Dermis blood vessel endothelial cell (primary cell): ENCODE measurements at places on chromosomes 6 and 20. TPM values are rescaled to one million over a fixed set of nuclear protein-coding genes. Genes with fewer than 3 reads are reported as not detected.

- DNase-seq: no peak
These were observed 46.7 kb downstream of the RALY start for GRCh38 chr20:34040300-34040995.

- peak; percentile 80 for DNase-seq
These were observed 33.9 kb downstream of the SLC17A4 start for GRCh38 chr6:25788305-25788922.

- DNase-seq: no peak
These were observed 68.0 kb downstream of the OLIG3 start for GRCh38 chr6:137426007-137426689.

GRCh38 chr20:2261046-2261485 lies 34.7 kb upstream of the TGM3 start:
- DNase-seq: no peak

- peak; percentile 54 for DNase-seq
These were observed 76.8 kb downstream of the UNC5CL start for GRCh38 chr6:40962241-40962640.

- DNase-seq: peak; percentile 75
These were observed 128.6 kb upstream of the FAM83B start for GRCh38 chr6:54717849-54718455.

DNA sequence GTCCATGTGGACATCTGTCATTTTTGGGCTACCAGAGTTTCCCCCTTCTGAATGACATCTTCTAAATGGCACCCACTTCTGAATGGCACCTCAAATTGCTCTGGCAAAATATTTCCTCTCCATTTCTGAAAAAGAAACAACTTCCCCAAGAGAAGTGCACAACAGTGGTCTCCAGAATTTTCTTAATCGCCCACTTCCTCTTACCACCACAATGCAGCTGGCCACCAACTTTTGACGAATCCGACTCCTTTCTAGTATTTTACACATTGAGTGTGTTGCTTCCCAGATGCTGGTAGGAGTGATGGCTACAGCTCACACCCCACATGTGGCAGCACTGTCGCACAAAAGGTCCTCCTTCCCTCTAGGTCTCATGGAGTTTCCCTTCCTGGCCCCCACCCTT lies 216.1 kb downstream of the FOXA2 start:
- DNase-seq: no peak

- DNase-seq: no peak
These were observed 25.2 kb downstream of the UCKL1 start for GRCh38 chr20:63930971-63931553.

DNA sequence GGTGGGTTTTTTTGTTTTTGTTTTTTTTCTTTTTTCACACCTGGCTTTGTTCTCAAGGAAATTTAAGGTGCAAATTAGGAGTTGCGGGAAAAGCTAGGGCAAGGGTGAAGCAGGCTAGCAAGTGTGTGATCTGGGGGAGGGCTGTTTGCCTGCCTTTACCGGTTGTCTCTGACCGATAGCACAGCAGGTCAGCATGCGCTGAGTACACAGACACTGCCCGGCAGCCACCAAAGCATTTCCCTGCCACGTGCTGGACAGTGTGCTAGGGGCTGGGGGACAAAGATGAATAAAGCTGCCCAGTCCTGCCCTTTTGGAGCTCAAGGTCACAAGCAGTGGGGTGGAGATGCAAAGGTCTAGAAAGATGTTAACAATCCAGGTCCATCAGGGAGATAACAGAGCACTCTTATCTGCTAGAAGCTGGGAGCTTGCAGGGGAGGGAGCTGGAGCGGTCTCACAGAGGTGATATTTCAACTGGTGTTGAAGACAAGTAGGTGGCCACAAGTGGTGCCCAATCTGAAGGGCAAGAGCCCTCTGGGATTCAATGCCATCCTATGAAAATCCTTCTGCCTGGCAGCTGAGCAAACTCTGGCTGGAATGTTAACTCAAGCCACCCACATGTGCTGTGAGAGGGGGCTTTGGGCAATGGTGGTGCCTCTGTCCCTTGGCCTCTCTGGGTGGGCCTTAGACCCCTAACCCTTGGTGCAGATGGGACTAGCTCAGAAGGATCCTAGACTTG lies 24.5 kb downstream of the TTBK1 start:
- no peak for DNase-seq

DNA sequence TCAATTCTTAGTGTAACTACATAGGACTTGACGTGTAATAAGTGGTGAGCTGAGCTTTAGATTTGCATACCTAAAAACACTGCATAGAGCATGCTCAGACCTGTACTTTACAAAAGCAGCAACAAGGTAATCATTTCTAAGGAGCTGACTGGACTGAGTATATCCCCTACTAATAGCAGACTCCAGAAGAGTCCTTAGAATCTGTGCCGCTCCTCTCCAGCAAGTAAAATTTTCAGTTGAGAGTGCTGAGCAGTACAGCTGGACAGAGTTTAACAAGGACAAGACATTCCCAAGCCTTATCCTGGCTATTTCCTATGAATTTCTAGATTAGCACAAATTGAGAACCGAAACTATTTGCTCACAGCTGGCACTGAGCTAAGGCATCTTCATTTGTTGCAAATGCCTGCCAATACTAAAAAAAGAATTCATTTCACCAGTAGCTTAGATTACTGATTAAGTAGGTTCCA lies 26.1 kb upstream of the KLHL31 start:
- DNase-seq: no peak

DNA sequence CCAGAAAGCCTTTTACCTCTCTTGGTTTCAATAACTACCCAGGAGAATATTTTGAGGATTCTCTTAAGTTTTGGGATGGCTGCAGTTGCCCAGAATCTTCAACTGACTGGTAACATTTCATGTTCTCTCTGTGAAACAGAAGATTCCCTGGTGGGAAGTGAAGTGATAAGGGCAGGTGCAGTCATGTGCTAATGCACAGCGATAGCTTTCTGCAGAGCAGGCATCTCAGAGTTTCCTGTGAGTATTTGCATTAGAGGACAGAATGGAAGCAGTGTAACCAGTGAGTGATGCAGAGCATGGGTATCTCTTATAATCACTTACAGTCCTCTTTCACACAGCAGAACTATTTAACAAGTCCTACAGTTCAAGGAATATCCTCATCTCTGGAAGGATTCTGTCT lies 76.1 kb downstream of the HCRTR2 start:
- DNase-seq: no peak

DNA sequence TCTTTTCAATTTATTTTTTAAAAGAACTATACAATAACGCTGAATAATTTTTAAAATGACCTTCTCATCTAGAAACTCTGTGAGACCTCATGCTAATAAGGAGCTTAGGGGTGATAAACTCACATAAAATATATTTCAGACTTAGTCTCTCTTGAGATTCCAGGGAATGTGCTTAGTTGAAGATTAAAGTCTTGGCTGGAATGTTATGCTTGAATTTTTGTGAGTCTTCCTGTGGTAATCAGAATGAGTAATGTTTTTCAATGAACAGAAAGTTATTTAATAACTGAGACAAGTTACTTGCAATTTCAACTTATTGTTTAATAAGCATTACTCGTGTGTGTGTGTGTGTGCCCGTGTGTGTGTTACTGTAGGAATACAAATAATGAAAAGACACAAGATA lies 379.9 kb upstream of the EPHA7 start:
- DNase-seq: no peak

- no peak for DNase-seq
These were observed 143.1 kb downstream of the DTNBP1 start for GRCh38 chr6:15519681-15520080.

DNA sequence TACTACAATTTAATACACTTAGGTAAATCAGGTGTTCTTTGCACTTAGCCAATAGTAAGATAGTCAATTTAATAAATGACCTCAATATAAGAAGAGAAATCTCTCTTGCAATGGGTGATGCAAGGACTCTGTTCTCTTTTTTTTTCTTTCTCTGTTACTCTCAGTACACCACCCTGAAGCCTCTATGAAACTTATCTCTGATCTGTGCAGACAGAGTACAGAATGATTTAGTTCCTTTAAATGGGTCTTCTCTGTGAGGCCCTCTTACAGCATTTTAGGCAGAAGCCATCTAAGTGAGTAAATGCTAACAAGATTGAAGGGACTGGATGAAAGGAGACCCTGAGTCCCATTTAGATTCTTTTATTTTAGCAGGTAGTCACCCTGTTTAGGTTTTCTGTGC lies 312.8 kb downstream of the RFPL4B start:
- DNase-seq: no peak

- no peak for DNase-seq
These were observed 6.3 kb upstream of the FOXF2 start for GRCh38 chr6:1382883-1383728.

DNA sequence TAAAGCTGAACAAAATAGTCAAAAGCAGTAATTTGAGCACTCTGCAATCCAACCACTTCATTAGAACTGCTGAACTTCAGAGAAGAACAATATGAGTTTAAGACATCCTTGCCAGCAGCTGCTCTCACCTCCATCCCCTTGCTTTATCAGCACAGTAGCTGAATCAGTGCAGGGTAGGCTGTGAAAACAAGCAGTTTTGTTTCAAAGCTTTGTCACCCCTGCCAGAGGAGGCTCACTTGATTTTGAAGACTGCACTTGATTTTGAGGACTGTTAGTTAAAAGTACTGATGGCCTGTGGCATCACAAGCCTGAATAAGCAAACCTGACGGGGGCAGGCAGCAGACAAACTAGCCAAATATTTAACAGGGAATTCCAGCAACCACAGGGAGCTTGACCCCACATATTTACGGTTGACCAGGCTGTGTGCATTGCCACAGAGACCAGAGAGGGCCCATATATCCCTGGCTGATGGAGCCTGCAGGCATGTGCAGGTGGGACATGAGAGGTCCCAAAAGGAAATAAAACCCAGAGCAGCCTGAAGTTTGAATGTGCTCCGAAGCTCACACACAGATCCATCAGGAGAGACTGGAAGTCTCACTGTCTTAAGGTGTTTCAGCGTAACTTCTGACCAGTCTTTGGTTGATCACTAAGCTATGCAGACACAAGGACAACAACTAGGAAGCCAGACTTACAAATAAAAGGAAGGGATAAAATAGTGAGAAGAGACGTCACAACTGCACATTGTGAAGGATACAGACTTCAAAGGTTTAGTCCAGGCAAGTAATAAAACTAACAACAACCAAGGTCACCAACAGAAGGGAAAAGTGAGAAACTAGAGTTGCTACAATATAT lies 97.4 kb downstream of the PDSS2 start:
- DNase-seq: no peak

SPDEF gene
- under 0.01 TPM in 1 of 2 replicates, not detected in the other for total RNA-seq

BRD2 gene
- total RNA-seq: 60.2 and 86.7 TPM in 2 replicates

ENPP1 gene
- total RNA-seq: 0.34 and 0.98 TPM in 2 replicates
